NCI-H1930 (cell line): ENCODE measurements at places on chromosomes 1 and 21.

DNA sequence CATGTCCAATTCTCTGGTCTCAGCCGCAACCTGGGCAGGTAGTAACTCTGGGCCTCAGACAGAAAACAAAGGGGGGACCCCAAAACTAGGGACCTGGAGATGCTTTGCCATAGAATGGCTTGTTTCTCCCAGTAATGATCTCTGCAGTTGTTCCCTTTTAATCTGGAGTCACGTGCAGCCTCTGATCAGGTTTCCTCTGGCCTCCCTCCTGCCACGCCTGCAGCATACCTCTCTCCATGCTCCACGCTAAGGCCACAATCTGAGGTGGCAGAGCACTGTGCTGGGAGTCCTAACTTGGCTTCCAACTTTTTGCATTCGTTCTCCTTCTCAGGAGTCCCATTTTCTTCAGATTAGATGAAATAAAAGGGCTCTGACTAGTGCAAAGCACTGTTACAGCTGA is 1.9 kb downstream of the PABPC4 start:
- no peak for DNase-seq

DNA sequence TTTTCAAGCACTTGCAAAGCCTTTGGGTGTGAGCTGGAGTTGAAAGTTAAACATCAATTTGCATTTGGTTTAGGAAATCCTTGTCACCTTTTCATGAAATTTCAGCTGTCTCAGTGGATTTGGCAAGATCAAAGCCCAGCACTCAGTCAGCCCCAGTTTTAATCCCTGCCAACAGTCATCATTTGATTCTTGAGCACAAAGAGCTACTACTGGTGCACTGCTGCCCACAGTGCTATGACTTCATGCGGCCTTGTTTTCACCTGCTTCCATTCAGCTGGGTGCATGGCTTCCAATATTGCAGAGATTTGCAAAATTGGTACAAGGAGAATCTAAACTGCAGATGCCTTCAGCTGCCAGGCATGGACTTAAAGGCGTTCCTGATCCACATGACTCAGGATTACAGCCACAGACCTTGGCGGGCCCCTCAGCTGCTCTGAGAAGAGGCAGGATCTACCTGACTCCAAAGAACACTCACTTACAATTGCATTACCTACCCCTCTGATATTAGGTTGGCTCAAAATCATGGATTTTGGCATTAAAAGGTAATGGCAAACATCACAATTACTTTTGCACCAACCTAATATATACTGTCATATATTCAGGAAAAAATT is 259.1 kb downstream of the DSCAM start:
- no peak for DNase-seq

- DNase-seq: no peak
Measured at GRCh38 chr1:20493309-20493708, 7.3 kb upstream of the CAMK2N1 start.

DNA sequence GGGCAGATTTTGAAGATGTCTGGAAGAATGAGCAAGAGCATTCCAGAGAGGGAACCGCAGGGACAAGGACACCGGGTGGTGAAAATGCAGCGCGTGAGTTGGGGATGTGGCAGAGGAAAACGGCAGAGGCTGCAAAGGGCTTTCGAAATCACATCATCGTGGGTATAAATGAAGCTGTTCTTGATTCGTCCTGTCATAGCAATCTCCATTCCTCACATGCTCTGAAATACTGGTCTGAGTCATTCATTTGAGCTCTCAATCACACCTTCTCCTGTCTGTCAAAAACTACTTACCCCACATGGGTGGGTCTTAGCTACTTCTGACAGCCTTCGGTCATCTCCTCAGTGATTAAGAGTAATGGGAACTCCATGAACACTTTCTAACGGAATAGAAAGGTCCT is 81.5 kb downstream of the ERG start:
- no peak for DNase-seq

- no peak for DNase-seq
Measured at GRCh38 chr1:178606839-178607238, 93.9 kb downstream of the TEX35 start.

DNA sequence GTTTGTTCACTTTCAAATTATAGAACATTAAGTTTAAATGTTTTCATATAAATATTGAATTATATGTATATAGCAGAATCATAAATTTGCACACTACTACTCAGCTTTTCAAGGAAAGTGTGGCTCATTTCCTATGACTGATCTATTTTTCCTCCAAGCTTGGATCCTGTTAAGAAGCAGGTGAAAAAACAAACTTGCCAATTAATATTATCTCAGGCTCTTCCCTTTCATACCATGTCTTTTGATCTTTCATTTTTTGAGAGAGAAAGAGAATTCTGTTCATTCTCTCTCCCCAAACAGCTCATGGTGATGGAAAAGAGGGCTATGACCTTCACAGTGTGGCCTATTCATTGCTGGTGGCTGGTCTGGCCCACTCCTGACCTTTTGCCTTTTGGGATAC is 43.7 kb downstream of the SEC16B start:
- DNase-seq: no peak
